ENCODE measurements at places on chromosomes 3 and 15.

- no peak for DNase-seq
Measured at GRCh38 chr3:142931222-142931621, 32.3 kb downstream of the PAQR9 start.

- no peak for DNase-seq
Measured at GRCh38 chr3:185137821-185138220, 15.0 kb downstream of the C3orf70 start.

GRCh38 chr3:194205675-194206133 lies 69.8 kb downstream of the HES1 start:
- peak; percentile 82 for DNase-seq

DNA sequence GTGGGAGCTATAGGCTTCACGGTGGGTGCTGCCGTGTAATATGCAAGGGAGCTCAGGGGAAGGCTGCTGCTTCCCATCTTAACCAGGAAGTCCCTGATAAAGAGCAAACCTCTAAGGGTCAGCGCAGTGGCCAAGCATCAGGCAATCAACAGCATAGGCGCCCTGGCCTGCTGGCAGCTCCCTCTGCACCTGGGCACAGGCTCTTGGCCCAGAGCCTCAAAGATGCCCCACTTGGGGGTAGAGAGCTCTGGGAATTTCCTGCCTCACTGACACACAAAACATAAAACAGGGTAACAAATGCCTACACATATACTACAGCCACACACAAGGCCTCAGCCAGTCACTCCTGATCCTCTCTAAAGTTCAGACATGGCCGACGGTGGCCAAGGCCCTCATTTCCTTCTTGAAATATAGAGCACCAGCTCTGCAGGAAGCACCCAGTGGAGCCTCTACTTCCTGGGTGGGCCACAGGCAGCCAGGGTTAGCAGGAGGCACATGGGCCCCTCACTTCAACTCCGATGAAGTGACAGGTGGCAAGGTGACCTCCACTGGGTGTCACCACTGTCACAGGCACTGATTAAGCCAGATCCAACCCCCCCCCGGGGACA lies 20.5 kb downstream of the SLC41A3 start:
- DNase-seq = no peak

- no peak for DNase-seq
Measured at GRCh38 chr15:68235022-68235421, 5.5 kb upstream of the CLN6 start.

GRCh38 chr3:4581124-4581424 lies 87.9 kb downstream of the ITPR1 start:
- DNase-seq = no peak

DNA sequence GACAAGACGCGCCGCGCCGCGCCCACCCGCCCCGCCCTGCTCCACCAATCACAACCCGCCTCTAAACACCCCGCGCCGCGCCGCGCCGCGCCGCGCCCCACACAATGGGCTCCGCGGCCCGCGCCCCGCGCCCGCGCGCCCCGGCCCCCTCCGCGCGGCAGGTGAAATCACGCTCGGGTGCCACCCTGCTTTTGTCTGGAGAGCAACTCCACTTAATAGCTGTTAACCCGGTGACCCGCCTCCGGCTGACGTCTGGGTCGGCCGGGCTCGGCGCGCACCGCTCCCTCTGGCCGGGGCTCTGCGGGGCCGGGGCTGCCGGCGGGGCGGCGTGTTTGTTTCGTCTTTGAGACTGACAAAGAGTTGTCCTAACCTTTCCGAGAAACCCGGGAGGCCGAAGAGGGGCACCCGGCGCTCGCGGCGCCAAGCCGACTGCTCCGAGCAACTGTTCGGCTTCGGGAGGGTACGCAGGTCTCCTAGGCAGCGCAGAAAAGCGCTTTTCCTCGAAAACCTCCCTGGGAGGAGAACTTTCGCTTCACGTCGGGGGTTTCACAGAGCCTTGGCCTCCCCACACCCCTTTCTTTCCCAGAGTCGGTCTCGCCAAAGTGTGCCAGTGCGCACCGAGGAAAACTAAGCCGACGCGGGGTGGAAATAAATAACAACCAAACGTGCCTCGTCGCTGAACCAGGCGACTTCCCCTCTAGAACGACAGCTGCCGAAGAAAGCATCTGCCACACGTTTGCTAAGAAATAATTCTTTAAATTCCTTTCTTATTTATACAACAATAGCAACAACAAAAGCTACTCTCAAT lies 518.4 kb downstream of the FOXP1 start:
- DNase-seq = no peak

GRCh38 chr3:52722491-52722890 lies 16.6 kb downstream of the SPCS1 start:
- no peak for DNase-seq

GRCh38 chr15:28962851-28963710 lies 77.3 kb downstream of the APBA2 start:
- no peak for DNase-seq

DNA sequence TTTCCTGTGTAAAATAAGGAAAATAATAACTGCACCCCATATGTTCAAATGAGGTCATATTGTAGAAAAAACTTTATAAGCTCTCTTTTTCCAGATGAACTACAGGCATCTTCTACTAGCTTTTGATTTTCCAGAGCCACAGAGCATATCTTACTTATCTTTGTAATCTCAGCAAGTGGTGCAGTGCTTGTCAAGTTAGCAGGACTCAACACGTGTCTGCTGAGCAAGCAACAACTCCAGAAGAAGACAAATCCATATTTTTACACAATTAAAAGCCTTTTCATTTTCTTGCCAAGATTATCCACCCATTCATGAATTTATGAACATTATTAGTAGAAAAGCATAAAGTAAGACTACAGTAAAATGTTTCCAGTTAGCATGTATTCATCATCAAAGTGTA lies 14.4 kb upstream of the TSC22D2 start:
- DNase-seq = no peak

DNA sequence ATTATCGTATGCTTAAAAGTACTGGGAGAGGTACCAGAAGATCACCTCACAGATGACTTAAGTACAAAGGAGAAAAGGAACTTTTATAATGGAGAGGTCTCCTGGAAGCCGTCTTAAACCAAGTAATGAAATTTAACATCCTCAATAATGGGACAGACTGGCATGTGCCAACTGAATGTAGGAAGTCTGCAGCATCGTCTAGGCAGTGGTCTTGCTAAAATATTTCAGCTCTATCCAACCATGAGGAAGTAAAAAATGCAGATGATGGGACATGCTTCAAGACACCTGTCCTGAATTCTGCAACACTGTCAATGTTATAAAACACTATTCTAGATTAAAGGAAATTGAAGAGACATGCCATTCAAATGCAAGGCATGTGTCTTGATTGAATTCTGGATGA lies 458.8 kb upstream of the TPRG1 start:
- DNase-seq = no peak

DNA sequence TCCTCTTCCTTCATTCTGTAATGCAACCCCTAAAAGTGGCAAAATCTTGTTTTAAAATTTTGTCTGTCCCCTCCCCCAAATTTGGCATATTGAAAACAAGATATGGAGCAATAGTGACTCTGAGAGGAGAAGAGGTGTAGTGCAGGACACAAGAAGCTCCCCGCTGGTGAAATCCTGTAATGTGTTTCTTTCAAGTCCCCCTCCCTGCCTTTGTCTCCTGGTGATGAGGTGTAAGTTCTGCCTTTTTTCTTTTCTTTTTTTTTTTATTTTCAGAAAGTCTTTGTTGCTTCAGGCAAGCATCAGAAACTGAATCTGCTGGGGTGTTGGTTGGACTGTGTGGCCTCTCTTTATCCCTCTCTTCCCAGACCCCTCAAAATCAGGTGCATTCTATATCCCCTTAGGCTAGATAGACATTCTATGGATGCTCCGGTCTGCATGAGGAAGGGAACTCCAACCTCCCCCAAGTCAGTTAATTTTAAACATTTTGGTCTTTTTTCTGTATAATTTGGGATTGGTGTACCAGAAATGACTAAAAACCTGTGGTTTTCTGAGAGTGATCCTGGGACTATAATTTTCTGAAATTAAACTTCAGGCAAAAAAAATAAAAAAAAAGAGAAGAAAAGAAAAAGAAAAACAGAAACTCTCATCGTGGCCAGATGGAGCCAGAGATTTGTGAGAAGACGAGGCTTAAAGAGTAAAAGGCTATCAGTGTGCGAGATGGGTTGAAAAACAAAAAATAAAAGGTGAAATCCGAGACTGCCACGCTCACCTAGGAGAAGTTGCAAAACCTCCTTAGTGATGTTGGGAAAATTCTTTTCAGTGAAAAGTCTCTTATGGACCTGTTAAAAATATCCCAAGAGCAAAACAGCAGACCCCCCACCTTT lies 21.4 kb downstream of the ACKR2 start:
- DNase-seq = no peak

GRCh38 chr3:51063053-51063452 lies 322.0 kb upstream of the MANF start:
- DNase-seq = no peak

- peak; percentile 25 for DNase-seq
Measured at GRCh38 chr3:132352556-132353143, 35.4 kb downstream of the ACP3 start.

GRCh38 chr3:50340448-50341329 lies at the start of gene RASSF1:
RASSF1 (minus strand) TSS chr3:50340836; CDS start chr3:50340805, 31 bp downstream.
- no peak for DNase-seq

GRCh38 chr3:134361162-134361835 lies 12.9 kb downstream of the AMOTL2 start:
- no peak for DNase-seq

GRCh38 chr3:58034738-58035523 lies 26.7 kb downstream of the FLNB start:
- no peak for DNase-seq

DNA sequence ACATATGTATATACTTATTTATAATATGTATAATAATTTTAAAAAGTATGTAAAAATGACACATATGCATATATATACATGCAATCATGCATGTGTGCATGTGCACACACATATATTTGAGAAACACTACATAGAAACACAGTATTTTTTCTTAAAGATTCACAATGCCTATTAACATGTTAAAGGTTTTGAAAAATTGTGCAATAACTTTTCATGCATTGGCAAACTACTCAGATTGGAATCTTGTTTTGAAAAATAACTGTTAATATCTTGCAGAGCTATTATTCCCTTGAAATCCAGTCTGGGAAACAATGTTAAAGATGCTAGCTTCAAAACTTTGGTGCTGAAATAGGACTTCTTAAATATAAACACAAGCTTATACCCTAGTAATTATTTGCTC lies 256.2 kb upstream of the P2RY1 start:
- no peak for DNase-seq

- no peak for DNase-seq
Measured at GRCh38 chr3:68089572-68090011, 435.2 kb upstream of the SUCLG2 start.

GRCh38 chr15:28098360-28098765 lies 752 bp downstream of the OCA2 start:
- DNase-seq = no peak

DNA sequence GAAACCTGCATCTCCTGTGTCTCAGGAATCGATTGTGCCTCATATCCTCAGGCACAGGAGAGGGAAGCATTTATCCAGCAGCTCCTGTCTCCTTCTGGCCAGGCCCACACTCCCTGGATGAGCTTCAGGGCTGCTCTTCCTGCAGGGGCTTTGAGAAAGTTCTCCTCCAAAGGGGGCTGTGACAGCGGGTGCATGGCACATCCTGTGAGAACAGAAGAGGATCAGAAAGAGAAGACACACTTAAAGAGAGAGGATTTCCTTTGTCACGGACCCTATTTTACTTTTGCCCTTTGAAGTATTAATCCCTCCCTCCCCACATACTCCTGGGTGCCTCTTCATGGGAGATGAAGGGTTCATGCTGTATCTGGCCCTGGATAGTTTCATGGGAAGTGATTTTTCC lies 46.0 kb downstream of the MFSD1 start:
- DNase-seq = no peak

DNA sequence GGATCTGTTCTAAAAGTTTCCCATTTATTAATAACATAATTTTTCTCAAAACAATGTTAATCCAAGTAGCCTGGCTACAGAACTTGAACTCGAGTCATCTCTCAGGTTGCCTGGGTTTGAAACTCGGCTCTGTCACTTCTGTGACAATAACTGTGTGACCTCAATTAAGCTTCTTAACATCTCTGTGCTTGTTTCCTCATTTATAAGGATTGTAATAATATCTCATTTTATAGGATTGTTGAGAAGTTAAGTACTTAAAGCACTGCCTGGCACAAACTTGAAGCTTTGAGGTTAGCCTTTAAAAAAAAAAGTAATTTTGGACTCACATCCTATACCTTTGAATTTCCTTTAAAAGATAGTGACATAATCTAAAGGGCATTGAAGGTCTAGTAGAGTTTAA lies 3.4 kb downstream of the RAB5A start:
- no peak for DNase-seq

DNA sequence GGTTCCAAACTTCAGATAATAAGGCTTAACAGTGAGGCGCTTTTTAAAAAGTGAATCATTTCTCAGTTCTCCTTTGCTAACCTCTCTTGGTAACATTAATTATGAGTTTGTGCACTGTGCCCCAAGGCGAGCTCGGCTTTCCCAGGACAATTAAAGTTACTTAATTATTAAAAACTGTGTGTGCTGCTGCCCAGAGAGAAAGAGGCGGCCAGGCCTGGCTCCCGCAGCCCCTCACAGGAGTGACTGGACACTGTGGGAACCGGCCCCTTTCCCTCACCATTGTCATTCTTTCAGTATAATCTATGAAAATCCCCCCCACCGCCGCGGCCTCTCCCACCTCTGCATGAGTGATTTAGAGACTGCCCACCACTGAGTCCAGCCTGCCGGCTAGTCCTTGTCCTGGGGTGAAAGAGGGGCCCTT lies 43.1 kb upstream of the HES1 start:
- DNase-seq = no peak

DNA sequence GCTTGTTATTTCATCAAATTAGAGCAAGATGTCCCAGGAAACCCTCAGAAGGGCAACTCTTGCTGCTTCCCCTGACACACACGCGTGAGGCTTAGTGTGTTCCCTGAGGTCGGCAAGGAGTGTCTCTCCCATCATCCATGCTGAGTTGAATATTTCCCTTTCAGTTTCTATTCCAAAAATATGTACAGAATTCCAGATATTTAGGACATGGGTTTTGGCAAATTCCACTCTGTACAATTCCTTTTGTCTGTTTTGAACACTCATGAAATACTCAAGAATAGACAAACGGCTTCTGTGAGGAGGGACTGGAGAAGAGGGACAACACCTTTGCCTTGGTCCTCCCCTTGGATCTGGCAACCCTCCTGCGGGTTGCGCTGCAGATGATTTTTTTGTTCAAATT lies 138.0 kb downstream of the DUT start:
- DNase-seq = no peak

- no peak for DNase-seq
Measured at GRCh38 chr3:111937871-111938270, 41.0 kb upstream of the ABHD10 start.
